Right cardiac atrium (tissue), 5 donors: ENCODE measurements at places on chromosomes 6 and 20. TPM values are rescaled to one million over a fixed set of nuclear protein-coding genes. Genes with fewer than 3 reads are reported as not detected.

- DNase-seq = no peak
Measured at GRCh38 chr6:13814938-13815575, 700 bp upstream of the MCUR1 start.

DNA sequence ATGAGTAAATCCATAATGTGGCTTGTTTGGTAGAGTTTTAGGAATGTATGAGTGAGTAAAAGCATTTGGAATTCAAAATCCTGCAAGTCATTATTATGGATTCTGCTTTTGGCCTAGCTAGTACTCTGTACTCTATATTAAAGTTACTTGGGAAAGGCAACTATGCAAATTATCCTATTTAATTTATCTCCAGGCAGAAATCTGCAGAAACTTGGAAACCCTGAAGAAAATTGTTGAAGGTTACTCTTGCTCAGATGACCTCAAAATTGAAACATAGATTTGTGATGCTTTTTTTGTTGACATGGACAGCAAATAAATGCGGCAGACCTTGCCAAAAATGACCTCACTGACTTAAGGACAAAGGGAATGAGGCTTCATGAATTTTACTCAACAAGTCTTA, 477.1 kb upstream of the EYS start:
- no peak for DNase-seq

GRCh38 chr6:48597951-48598350, 487.0 kb upstream of the PTCHD4 start:
- no peak for DNase-seq

CLPSL1 gene
- polyA plus RNA-seq = not detected

DNA sequence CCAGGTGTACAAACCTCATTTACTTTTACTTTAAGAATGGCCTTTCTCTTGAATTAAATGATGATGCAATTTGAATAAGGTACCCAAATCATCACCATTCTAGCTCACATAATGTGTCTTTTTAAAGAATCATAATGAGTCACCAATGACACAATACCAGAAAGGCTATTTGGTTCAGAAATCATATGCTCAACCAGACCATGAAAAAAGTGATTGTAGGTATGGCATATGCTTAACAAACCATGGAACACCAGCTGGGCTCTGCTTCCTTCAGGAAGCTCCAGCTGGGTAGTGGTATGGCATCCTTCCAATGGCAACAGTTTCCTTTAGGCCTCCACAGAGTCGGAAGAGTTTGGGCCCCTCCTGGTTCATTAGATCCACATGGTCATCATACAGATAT, 128.2 kb downstream of the FRK start:
- no peak for DNase-seq

MCHR2 gene
- not detected for polyA plus RNA-seq

DNA sequence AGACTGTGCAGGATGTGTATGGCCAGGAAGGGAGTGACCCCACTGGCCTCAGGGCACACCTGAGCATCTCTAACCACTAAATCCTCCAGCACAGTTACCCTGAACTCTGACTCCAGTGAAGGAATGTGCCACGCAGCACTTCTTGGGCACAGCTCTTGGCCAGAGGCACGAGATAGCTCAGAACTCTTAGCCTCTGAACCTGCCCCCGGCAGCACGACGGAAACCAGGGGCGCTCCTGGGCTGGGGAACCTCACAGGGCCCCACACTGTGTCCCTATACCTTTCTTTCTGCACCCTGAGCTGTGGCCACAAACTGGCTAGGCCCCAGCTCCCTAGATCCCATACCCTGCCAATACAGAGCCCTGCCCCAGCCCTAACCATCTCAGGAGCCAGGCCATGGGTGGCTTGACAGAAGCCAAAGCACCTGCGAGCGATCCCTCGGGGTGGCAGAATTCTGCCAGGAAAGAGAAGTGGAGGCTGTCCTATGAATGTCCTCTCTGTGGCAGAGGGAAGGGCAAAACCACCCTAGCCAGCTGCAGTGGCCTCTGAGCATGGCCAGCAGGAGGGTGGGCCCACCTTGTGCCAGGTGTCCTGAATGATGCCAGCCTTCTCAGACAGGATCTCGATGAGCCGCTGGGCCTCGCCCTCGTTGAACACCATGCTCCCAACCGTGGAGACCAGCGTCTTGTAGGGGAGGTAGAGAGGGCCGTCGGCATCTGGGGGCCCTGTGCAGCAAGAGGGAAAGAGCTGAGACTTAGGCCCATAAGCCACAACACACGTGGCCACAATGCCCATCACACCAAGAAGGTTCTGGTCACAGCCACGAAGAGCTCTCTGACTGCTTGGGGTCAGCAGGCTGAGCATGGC, 39.4 kb downstream of the RRBP1 start:
- peak; percentile 47 for DNase-seq

GRCh38 chr6:167806061-167806700, 20.5 kb upstream of the AFDN start:
- no peak for DNase-seq

- DNase-seq = no peak
Measured at GRCh38 chr20:44756011-44756688, 10.5 kb downstream of the KCNK15 start.

GRCh38 chr6:42086046-42087035, 36.0 kb downstream of the TAF8 start:
- DNase-seq = no peak

EPB41L1 gene
- polyA plus RNA-seq = 12.1 TPM

- DNase-seq = peak; percentile 45
Measured at GRCh38 chr20:7843613-7844012, 96.6 kb downstream of the HAO1 start.

PREX1 gene
- polyA plus RNA-seq = 9.0 TPM

GRCh38 chr6:36099869-36100483, 30.3 kb upstream of the MAPK13 start:
- DNase-seq = no peak

DNA sequence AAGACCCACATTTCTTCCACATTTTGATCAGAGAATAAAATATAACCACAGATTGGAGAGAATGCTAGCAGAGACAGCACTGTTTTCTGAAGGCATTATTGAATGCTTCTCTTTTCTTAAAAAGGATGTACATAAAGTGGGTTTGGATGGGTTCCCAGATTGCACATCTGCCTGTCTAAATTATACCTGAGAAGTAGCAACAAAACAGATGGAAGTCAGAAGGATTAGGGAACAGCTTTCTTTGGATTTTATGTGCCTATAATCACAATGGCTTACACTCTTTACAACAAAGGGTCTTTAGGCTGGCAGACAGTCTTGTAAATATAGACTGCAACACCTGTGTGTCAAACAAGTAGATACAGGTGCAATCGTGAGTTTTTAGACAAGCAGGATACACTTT, 622.2 kb upstream of the MANEA start:
- DNase-seq = no peak

DNA sequence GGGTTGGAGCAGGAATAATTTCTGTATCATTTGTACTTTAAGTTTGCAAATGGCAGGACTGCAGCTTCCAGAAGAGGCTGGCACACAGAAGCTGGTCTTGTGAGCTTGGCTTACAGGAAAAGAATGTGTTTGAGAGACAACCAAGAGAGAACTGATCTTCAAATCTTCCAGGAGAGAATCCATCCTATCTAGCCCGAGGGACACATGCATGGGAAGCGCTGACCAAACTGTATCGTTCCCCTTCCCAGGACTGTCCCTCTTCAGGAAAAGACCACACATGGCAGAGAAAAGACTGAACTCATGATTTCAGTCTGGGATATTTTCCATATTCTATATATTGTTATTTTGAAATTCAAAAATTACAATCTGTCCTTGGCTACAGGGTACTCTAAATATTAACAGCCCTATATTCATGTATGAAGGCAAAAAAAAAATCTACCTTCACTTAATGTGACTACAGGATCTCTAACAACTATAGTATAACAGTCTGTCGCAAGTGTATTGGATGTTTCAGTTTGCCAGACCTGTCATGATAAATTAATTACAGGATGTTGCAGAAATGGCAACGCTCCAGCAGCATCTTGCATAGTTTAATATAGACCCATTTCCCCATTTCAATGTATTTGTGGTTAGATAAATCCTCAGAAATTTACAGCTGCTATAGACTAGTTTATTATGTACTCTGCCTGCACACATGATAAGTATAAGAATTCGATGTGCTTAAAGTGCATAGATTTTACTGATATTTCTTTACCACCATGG, 99.4 kb downstream of the MYB start:
- DNase-seq = no peak

DNA sequence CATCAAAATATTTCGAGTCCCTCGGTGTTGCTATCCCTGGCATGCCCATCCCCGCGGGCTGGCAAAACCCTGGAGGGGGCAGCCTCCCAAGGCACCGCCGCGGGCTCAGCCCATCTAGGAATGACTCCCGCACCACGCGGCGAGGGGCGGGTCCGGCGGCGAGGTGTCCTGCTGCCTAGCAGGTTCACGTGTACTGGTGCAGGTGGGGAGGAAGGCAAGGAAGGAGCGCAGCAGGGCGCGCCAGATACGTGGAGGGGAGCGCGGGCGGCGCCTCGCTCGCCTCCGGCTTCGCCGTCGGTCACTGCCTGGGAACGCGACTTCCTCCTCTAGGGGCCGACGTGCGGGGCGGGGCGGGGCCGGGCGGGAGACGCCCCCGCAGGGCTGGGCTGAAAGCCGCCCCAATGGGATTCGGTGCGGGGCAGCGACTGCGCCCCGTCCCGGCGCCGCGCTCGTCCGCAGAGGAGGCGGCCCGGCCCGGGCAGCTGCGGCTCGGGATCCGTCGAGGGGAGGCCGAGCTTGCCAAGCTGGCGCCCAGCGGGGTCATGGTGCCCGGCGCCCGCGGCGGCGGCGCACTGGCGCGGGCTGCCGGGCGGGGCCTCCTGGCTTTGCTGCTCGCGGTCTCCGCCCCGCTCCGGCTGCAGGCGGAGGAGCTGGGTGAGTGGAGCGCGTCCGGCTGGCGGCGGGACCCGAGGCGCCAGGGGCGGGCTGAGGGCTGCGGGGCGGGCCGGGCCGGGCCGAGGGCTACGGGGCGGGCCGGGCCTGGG, at the start of gene DCBLD1:
DCBLD1 (plus strand) TSS at position 435 of the 764 bp plus-strand sequence; CDS start at position 543, 108 bp downstream.
- DNase-seq = peak; percentile 84

GRCh38 chr6:123393331-123393730, 243.4 kb downstream of the TRDN start:
- no peak for DNase-seq

MLIP gene
- 154 TPM for polyA plus RNA-seq

GRCh38 chr6:108476847-108477430, 83.8 kb upstream of the FOXO3 start:
- DNase-seq = no peak

GRCh38 chr6:148348335-148348734, 5.7 kb downstream of the SASH1 start:
- no peak for DNase-seq

DNA sequence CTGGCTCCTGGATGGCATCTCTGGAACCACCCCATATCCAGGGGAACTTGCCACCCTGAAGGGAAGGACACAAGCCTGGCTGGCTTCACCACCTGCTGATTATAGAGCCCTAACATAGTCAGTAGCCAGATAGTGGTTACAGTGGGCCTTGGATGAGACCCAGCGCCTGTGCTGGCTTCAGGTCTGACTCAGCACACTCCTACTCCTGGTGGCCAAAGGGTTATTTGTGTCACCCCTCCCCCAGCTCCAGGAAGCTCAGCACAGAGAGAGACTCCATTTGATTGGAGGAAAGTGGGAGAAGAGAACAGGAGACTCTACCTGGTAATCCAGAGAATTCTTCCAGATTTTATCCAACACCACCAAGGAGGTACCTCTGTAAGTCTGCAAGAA, 12.8 kb downstream of the SNX14 start:
- no peak for DNase-seq
